Prostate gland (tissue), 2 donors: ENCODE measurements at places on chromosomes 16 and 17. TPM values are rescaled to one million over a fixed set of nuclear protein-coding genes. Genes with fewer than 3 reads are reported as not detected.

DNA sequence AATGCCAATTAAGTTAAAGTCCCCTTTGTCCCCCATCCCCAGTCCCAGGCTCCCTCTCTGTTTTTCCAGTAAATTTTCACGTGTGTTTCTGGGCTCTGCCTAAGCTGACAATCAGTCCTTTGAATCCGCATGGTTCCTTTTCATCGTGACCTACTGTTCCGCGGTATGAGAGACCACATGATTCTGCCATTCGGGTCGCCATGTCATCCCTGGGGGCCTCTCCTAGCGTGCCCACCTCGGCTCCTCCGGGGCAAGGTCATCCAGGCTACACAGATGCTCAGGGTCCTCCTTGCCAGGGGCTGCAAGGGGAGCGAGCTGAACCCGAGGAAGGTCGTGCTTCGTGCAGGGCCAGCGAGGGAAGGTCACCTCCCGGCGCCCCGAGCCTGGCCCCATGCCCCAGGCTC, 157.6 kb downstream of the RAB11FIP4 start:
- DNase-seq, result no peak
- peak overlapping the region; percentile 85 for H3K4me3 ChIP-seq

GRCh38 chr16:85696781-85697180, 8.0 kb upstream of the GINS2 start:
- H3K4me3 ChIP-seq, result no peak overlapping the region
- no peaks in the 10 kb centered on the region for H3K27me3 ChIP-seq
- H3K4me1 ChIP-seq, result no peaks in the 10 kb centered on the region
- no peaks in the 10 kb centered on the region for H3K36me3 ChIP-seq
- DNase-seq, result no peak

GRCh38 chr16:6684076-6684673, 648.5 kb upstream of the RBFOX1 start:
- H3K27me3 ChIP-seq, result no peaks in the 10 kb centered on the region
- no peaks in the 10 kb centered on the region for H3K36me3 ChIP-seq
- H3K4me3 ChIP-seq, result no peak overlapping the region

GRCh38 chr17:81902023-81902652, at the start of gene NPB:
Gene NPB, plus strand, starts transcription at chr17:81902238. Its CDS starts 40 bp downstream, at chr17:81902278.
- peaks cover 5% of the 10 kb centered on the region for H3K36me3 ChIP-seq
- peak within 1 kb of the TSS; percentile 33 for H3K4me3 ChIP-seq
- H3K27me3 ChIP-seq, result no peaks in the 10 kb centered on the region
- DNase-seq, result no peak
- no peak within 1 kb of the TSS for H3K27ac ChIP-seq

DNA sequence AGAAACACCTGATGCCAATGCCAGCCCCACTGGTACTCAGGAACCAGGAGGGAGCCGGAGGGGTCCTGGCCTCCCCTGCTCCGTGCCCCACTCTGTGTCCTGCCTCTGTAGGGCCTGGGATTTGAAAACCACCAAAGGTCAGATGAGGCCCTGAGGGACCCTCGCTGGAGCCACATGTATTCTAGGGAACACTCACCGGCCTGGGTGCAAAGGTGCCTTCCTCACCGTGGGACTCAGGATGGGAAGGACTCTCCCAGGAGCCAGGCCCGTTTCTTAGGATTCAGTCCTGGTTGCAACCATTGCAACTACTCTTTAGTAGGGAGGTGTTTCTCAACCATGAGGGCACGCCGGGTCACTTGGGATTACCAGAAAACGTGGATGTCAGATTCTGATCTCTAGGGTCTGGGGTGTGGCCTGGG, 74.6 kb downstream of the N4BP1 start:
- H3K36me3 ChIP-seq, result no peaks in the 10 kb centered on the region
- H3K27me3 ChIP-seq, result no peaks in the 10 kb centered on the region
- H3K4me3 ChIP-seq, result no peak overlapping the region
- peak overlapping the region; percentile 79 for H3K27ac ChIP-seq
- DNase-seq, result no peak
- H3K4me1 ChIP-seq, result peaks cover 8% of the 10 kb centered on the region

DNA sequence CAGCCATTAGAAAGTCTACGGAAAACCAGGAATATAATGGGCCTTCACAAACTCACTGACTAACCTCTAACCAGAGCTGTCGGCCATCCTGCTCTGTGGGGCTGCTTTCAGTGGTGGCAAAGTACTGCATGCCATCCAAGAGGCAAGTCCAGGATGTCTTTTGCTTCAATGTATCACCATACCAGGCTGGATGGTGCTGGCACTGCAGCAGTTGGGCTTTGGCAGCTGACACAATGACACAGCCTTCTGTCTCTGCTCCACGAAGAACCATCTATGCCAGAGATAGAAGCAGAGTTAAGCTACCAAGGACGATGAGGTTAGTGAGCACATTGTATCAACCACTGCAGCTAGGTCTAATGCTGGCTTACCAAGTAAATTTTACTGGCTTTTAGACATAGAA, 9.7 kb upstream of the RSKR start:
- peaks cover 20% of the 10 kb centered on the region for H3K36me3 ChIP-seq

GRCh38 chr17:73200476-73200875, 7.6 kb downstream of the COG1 start:
- peaks cover 30% of the 10 kb centered on the region for H3K36me3 ChIP-seq
- H3K27me3 ChIP-seq, result no peaks in the 10 kb centered on the region
- no peak overlapping the region for H3K4me3 ChIP-seq
- DNase-seq, result no peak
- peaks cover 5% of the 10 kb centered on the region for H3K4me1 ChIP-seq
- no peak overlapping the region for H3K27ac ChIP-seq

DNA sequence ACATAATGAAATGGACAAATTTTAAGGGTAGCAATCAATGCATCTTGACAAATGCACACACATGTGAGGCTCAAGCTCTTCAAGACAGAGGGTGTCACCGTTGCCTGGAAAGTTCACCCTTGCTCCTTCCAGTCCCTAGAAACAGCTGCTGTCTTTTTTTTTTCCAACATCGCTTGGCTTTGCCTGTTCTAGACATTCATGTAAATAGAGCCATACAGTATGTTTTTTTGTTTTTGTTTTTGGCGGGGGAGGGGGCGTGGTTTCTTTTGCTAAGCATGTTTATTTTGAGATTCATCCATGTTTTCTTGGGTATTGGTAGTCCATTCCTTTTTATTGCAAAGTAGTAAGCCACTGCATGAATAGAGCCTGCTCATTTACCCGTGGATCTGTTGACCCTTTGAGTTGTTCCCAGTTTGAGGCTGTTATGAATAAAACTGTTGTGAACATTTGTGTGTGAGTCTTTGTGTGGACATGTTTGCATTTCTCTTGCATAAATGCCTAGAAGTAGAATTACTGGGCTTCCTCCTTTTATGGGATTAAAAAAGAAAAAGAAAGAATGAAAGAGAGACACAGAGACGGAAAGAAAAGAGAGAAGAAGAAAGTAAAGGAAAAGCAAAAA, 78.4 kb downstream of the NT5M start:
- no peak overlapping the region for H3K27ac ChIP-seq
- no peaks in the 10 kb centered on the region for H3K27me3 ChIP-seq
- no peaks in the 10 kb centered on the region for H3K4me1 ChIP-seq
- DNase-seq, result no peak
- H3K4me3 ChIP-seq, result no peak overlapping the region
- no peaks in the 10 kb centered on the region for H3K36me3 ChIP-seq

DNA sequence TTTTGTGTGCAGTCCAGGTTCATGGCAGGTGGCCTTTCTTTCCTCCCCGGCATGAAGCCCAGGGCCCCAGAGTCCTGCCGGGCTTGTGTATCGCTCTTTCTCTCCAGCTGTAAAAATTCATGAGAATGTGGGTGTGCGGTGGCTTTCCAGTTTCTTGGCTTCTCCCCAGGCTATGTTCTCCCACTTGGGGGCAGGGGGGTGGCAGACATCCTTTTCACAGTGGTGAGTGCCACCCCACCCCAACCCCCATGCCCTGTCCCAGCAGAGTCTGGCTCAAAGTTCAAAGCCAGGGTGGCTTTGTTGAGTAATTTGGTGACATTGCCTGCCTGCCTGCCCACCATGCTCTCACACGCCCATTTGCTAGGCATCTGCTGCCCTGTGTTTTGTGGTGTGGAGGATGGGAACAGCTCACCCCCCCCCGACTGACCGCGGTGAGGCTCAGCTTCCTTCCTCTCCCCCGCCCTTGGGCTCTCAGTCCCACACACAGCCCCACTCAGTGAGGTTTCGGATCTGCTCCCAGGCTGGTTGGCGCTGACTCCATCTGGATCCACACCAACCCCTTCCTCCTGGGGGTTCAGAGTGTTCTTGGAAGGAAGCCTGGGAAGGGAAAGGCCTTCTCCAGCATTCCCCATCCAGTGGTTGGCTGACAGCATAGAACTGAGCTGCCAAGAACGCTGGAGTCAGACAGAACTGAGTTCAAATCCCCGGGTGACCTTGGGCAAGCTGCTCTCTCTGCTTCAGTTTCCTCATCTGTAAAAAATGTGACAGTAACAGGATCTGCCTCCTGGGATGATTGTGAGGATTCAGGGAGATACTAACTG, 36.0 kb downstream of the CHD9 start:
- no peak overlapping the region for H3K4me3 ChIP-seq
- peaks cover 19% of the 10 kb centered on the region for H3K4me1 ChIP-seq
- H3K27ac ChIP-seq, result peak overlapping the region; percentile 74

- peaks cover 4% of the 10 kb centered on the region for H3K4me1 ChIP-seq
- DNase-seq, result no peak
- no peak overlapping the region for H3K4me3 ChIP-seq
- no peak overlapping the region for H3K27ac ChIP-seq
Observed at GRCh38 chr17:82860606-82861392, 21.0 kb upstream of the ZNF750 start.

- H3K4me1 ChIP-seq, result no peaks in the 10 kb centered on the region
- H3K27me3 ChIP-seq, result no peaks in the 10 kb centered on the region
- no peak for DNase-seq
- H3K36me3 ChIP-seq, result no peaks in the 10 kb centered on the region
- no peak overlapping the region for H3K4me3 ChIP-seq
Observed at GRCh38 chr17:36849871-36850348, 87.4 kb upstream of the LHX1 start.

DNA sequence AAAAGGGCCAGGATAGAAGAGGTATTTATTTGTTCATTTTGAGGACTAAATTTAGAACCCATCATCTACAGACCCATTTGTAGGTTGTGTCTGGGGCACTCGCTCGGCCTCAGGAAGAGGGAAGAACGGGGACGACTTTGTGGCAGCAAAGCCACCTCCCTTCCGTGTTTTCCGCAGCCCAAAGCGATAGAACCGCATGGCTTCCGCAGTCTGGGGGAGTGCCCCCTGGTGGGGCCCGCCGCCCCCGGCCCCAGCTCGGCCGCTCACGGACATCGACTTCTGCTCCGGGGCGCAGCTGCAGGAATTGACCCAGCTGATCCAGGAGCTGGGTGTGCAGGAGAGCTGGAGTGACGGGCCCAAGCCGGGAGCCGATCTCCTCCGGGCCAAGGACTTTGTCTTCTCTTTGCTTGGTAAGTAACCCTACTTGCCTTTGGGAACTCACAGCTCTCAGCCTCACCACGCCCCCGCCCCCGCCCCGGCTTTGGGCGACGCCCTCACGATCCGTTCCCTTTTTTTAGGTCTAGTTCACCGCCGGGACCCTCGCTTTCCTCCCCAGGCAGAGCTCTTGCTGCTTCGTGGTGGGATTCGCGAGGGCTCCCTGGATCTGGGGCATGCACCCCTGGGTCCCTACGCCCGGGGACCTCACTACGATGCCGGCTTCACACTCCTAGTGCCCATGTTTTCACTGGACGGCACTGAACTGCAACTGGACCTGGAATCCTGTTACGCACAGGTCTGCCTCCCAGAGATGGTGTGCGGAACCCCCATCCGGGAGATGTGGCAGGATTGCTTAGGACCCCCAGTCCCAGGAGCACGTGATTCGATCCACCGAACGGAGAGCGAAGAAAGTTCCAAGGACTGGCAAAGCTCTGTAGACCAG, 681 bp downstream of the TMEM102 start:
- H3K27me3 ChIP-seq, result no peaks in the 10 kb centered on the region
- H3K36me3 ChIP-seq, result no peaks in the 10 kb centered on the region
- peak overlapping the region; percentile 40 for H3K4me3 ChIP-seq
- H3K27ac ChIP-seq, result peak overlapping the region; percentile 81
- H3K4me1 ChIP-seq, result peaks cover 15% of the 10 kb centered on the region

DNA sequence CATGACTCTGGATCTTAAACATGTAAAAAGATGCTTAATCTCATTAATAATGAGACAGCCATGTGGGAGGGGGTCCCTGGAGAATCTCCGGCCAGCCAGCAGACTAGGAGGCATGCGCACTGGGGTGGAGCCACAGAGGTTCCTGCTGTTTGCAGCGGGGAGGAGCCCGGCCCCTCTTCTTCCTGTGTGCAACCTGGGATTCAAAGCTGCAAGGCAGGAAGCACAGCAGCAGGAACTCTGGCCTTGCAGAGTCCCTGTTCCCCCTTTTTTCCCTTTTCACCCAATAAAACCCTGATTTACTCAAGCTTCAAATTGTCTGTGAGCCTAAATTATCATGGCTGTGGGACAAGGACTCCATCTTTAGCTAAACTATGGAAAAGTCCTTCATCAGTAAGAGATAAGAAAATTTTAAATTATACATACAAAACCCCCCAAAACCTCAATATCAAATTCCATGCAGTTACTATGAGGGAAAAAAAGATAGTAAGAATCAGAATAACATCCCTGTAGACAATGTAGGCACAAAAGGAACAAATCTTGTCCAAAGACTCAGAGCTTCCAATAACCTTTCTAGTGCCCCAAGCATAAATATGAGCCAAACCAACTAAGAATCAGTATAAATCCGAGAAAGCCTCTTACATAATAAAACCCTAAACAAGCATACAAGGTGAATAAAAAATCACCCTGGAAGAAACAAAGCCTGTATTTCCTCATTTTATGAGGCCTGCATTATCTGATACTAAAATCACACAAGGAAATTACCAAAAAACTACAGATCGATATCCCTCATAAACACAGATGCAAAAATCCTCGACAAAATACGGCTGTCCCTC, 12.1 kb downstream of the CFDP1 start:
- peak; percentile 35 for DNase-seq
- no peaks in the 10 kb centered on the region for H3K36me3 ChIP-seq
- no peak overlapping the region for H3K27ac ChIP-seq
- no peak overlapping the region for H3K4me3 ChIP-seq
- H3K27me3 ChIP-seq, result no peaks in the 10 kb centered on the region

- H3K27me3 ChIP-seq, result no peaks in the 10 kb centered on the region
- no peak overlapping the region for H3K4me3 ChIP-seq
- no peaks in the 10 kb centered on the region for H3K36me3 ChIP-seq
- no peaks in the 10 kb centered on the region for H3K4me1 ChIP-seq
- no peak overlapping the region for H3K27ac ChIP-seq
- no peak for DNase-seq
Observed at GRCh38 chr16:25038239-25038954, 23.2 kb upstream of the ARHGAP17 start.

Gene DRC3
- 10.0 TPM for total RNA-seq

Gene SPATA32
- not detected for total RNA-seq

Gene ZNF624
- total RNA-seq, result 11.0 TPM

Gene KLHL10
- 6.5 TPM for total RNA-seq

Gene TNRC6C
- total RNA-seq, result 15.5 TPM

Gene ITGAD
- total RNA-seq, result not detected

Gene KLHL11
- 45.0 TPM for total RNA-seq

Gene CRK
- total RNA-seq, result 52.6 TPM

Gene UNC119
- total RNA-seq, result 154 TPM
